ENCODE measurements at places on chromosomes 5 and 9.

DNA sequence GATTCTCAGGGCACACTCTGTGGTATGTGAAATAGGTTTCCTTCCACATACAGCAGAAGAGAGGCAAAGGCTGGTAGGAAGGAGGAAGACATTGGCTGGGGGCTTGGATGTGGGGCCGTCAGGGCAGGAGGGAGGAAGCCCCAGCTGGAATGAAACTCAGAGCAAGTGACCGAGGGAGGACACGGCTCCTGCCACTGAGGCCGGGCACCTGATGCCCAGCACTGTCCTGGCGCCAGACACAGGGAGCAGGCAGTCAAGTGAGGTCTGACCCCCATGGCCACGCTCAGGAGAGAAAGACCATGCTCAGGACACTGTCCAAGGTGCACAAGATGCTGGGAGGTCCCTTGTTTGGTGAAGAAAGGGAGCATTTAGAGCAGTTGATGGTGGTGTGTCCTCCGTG is 245.5 kb downstream of the CACNA1B start:
- DNase-seq = no peak

- DNase-seq = no peak
Measured at GRCh38 chr5:115873392-115873791, 31.7 kb downstream of the AP3S1 start.

DNA sequence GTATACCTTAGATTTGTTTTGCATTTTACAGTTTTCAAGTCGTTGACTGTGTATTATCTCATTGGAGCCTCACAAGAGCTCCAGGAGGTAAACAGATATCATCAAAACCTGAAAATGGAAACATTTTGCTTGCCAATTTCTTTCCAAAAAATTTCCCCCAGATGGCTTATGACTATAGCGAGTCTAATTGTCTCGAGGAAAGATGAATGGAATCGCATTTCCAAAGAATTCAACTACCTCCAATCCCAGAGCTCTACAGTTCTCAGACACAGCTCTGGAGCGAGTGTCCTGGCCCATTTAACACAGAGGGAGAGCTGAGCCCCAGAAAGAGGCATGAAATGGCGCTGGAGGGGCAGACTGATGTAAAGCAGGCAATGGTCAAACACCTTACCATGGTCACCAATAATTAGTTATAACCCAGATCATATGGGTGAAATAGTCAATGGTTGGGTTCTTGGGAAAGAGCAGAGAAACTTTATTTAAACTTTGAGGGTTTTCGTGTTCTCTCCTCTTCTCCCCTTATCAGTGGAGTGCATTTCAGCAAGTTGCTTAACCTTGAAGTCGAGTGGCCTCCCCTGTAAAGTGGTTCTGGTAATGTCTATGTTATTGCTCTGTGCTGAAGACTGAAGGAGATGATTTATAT is 168.2 kb downstream of the ZDHHC21 start:
- no peak for DNase-seq

- peak; percentile 60 for DNase-seq
Measured at GRCh38 chr9:74496819-74497747, at the start of gene RORB. RORB (plus strand) TSS chr9:74497335; CDS start chr9:74497977, 642 bp downstream.

- DNase-seq = no peak
Measured at GRCh38 chr5:149063017-149063687, at the start of gene SH3TC2. SH3TC2 (minus strand) TSS chr5:149063062; CDS start chr5:149063022, 40 bp downstream.

- DNase-seq = peak; percentile 14
Measured at GRCh38 chr9:69412741-69413150, 87.7 kb downstream of the ENTREP1 start.

GRCh38 chr5:79590396-79590999 is 21.7 kb upstream of the TENT2 start:
- peak; percentile 51 for DNase-seq

GRCh38 chr5:96901384-96901783 is 25.1 kb downstream of the ERAP2 start:
- DNase-seq = no peak

DNA sequence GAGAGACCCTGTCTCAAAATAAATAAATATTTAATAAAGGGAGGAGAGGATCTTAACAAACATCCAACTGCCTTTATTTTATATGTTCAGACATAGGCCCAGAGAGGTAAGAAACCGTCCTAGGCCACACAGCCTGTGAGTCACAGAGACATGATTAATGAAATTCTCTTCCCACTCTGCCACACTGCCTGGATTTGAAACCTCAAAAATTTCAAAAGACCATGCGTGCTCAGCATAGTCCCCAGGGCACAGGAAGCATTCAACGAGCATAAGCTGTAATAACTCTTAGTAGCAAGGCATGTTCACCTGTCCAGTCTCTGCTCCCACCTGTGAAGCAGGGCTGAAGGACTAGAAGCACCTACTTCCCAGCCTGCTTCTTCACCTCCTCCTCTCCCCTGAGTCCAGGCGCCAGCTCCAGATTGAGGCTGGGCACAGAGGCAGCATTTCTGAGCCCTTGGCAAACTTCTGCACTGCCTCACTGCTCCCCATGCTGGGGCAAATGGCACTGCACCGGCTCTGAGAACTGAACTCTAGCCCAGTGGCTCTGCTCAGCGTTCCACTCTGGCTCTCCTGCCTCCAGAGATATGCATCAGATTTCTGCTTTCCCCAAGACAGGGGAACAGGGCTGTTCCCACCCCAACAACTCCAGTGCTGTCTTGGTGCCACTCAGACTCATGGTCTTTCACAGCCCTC is 1.1 kb downstream of the FAT2 start:
- no peak for DNase-seq

GRCh38 chr5:97726106-97726505 is 543.1 kb upstream of the RIOK2 start:
- DNase-seq = no peak

DNA sequence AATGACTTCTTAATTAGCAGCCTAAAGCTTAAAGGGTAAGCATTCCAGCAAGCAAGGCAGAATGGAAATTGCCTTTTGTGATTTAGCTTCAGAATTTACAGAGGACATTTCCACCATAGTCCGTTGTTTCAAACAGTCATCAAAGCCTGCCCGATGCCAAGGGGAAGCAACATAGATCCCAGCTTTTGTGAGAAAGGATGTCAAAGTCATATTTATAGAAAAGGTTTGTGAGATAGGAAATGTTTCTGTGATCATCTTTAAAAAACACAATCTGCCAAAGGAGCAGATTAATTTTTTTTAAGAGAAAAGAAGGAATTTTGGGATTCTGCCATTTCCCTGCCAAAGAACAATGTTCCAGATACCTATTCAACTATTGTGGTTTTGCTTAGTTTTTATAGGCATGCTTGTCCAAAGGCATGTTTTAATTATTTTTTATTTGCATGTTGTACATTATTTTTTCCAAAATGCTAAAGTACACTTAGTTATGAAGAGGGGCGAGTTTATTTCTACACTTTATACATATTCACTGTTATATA is 346.9 kb downstream of the ZNF608 start:
- DNase-seq = no peak

- no peak for DNase-seq
Measured at GRCh38 chr5:179245031-179245430, 100.2 kb downstream of the ADAMTS2 start.

DNA sequence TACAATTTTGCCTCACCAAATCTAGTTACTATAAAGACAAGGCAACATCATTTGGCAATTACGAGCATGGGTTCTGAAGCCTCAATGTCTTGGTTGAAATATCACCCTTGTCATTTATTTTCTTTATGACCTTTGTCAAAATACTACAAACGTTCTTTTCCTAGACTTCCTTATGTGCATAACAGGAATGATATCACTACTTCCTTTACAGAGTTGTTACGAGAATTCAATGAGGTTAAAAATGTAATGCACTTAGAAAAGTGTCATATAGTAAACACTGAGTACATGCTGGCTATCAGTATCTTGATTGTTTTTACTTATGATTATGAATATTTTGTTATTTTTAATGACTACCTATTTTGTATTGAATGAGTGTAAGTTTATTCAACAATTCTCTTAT is 640.9 kb upstream of the CCNG1 start:
- no peak for DNase-seq

- DNase-seq = no peak
Measured at GRCh38 chr5:135995976-135996375, 32.8 kb upstream of the TGFBI start.

DNA sequence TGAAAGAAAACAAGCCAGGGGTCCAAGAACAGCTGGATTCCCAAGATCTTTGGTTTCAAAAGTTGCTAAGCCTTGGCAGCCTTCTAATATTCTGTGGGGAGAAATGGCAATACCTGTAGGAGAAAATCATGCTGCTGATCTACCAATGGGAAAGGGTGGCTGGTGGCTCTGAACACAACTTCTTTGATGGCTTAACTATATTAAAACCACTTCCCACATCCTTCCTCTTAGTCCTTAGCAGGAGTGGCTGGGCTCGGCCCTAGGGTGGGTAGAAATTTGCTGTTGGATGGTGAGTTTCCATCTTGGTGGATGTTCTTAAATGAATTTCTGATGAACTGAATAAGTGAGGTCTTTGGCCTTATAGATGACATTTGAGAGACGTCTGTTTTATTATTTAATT is 19.5 kb upstream of the FBXL7 start:
- no peak for DNase-seq

DNA sequence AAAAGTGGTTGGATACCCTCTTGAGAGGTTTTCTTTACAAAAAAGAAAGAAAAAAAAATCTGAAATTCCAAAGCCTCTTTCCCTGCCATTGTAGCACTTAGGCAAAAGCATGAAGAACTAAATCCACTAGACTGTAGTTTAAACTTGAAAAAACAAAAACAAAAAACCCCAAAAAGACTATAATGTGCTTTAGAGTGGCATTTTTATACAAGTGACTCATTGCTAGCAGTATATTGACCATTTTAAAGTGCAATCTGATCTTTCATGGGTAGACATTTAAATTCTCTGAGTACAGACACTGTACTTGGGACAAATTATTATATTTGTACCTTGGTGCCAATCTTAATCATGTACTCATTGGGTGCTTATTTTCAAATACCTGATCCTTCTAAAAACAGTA is 50.8 kb downstream of the NDFIP1 start:
- no peak for DNase-seq

DNA sequence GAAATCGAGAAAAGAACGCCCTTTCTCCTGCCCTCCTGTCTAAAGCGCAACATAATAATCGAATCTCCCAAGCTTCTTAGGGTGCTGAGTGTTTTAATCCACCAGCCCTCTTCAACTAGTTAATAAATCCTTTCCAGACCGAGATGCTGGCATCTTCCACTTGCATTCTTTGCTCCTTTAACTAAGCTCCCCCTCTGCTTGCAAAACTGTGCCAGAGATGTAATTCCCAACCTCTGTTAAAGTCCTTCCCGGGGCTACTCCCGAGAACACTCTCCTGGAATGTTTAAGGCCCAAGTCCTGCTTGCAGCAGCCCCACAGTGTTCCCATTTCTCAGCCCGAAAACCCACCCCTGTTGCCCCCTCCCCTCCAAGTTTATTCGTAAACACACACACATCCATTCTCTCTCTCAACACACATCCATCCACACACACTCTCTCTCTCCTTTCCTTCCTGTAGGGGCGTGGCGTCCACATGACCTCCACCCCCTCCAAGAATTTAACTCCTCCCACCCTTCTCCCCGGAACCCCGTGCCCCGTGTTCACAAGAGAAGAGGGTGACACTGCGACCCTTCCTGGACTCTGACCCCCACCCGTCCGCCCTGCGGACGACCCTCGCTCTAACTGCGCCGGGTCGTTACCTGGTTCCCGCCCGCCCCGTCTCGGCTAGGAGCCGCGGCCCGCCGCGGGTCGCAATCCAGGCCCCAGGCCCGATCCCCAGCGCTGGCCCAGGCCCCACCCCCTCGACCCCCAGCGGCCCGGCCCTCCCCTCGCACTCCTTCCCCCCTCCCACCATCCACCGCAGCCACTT is 7.0 kb upstream of the MGAT1 start:
- peak; percentile 90 for DNase-seq

- DNase-seq = no peak
Measured at GRCh38 chr5:24294333-24294732, 350.4 kb downstream of the CDH10 start.

DNA sequence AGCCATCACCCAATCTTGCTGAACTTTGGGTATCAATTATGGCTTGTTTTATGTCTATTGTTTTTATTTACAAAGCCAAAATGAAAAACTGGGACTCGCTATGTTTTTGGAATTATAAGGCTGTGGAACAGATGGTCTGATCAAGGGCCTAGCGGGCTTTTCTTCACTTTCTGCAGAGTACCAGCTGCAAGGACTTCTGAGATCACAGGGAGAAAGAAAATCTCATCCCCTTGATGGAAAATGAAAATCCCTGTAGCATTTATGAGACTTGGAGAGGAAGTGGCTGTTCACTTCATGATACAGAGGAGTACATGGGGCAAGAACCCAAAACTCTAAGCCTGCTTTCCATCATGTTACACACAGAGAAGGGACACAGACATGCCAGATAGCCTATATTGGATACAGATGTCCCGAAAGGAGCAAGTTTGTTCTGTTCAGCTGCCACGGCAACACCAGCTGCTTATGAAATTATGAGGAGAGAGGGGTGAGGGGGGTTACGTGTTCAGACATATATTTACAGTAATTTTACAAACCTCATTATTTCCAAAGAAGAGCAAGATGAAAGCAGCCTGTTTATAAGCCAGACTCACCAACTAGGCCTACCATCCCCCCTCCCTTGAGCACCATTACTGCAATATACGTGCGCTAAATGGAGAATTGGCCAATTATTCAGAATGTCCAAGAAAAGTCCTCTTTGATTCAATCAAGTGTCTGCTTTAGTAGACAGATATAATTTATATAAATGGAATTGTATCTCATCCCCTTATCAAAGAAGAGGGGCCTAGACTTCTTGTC is 220.0 kb downstream of the MARCHF11 start:
- no peak for DNase-seq

- DNase-seq = peak; percentile 44
Measured at GRCh38 chr5:78467752-78468357, 107.4 kb downstream of the SCAMP1 start.

DNA sequence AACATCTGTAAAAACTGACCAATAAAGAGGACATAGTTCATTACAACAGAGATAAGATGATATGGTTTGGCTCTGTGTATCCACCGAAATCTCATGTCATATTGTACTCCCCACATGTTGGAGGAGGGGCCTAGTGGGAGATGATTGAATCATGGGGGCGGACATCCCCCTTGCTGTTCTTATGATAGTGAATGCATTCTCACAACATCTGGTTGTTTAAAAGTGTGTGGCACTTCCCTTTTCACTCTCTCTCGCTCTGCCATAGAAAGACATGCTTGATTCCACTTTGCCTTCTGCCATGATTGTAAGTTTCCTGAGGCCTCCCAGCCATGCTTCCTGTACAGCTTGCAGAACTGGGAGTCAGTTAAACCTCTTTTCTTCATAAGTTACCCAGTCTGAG is 292.8 kb downstream of the SLF1 start:
- DNase-seq = peak; percentile 59

DNA sequence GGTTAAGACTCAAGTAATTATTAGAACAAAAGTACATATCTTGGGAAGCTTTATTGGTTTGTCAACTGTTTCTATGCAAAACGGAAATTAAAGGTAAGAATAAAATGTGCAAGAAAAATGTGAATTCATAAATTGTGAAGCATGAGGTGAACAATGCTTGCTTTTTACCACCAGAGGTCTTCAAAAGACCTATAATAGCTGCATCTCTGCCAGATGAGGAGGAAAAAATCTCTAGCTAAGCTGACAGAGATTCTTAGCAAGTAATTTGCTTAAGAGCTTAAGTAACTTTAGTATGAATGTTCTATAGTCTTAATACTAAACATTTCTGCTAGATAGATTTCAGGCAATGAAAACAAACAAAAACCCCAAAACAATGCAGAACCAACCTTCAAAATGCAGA is 54.1 kb downstream of the MRPS30 start:
- peak; percentile 4 for DNase-seq

GRCh38 chr5:129746876-129747275 is 1.0 kb upstream of the MINAR2 start:
- DNase-seq = no peak

Measured in KBM-7 (cell line).